Stimulated activated CD4-positive, alpha-beta T cell treated with anti-CD3 and anti-CD28 coated beads, Interleukin-1b, Interleukin-23, amount 100 ng/mL, for 1 hour (primary cell): ENCODE measurements at places on chromosomes 5 and 9.

DNA sequence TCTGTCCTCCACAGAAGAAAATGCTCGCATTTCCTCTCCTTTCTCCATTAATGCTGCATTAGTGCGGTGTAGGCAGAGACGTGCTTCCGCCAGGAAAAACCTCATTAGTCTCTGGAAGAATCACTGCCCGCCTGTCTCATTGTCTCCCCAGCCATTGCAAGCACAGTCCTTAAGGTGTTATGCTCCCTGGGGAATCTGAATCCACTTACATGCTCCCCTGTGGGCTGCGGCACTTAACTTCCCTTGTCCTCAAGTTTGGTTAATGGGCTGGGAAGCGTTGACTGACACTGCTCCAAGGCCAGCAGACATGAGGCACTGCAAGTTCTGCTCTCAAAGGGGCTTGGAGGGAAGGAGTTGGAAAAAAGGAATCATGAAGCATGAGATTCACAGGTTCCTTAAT lies 41.6 kb downstream of the TARS1 start:
- DNase-seq, result no peak

- no peak for DNase-seq
Measured at GRCh38 chr9:105038051-105038450, 110.1 kb upstream of the ABCA1 start.

DNA sequence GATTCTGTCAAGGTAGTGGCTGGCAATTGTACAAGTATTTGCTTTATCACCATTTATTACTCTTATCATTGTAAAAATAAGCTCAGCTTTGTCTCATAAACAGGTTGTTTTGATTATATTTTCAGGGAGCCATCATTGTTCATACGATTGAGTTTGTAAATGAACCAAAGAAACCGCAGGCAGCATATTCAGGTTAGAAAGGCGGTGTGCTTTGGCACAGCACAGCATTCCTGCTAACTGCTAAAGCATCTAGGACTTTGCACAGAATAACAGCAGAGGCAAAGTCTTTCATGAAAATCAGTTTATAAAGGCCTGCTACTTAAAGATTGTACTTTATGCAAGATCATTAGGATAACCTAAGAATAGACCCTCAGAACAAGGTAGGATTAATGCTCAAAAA lies 281.5 kb upstream of the SLC24A2 start:
- DNase-seq, result no peak

DNA sequence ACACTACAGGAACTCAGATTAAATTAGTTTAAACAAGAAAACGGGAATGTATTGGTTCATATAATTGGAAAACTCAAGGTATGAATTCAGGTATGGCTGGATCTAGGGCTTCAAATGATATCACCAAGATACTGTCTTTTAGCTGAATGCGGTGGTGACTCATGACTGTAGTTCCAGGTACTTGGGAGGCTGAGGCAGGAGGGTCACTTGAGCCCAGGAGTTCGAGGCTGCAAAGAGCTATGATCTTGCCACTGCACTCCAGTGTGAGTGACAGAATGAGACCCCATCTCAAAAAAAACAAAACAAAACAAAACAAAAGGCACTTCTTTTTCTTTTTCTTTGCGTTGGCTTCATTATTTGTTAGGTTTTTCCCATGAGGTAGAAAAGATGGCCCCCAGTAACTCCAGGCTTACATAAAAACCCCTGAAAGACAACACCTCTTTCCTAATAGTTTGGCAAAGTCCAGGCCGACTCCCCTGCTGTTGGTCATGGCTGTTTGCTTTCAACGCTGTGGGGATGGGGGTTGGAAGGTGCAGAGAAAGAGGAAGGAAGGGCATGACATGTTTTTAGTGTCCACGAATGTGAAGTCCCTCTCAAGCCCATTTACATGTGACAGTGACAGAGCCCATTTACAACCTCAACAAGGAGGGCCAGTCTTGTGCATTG lies 39.8 kb upstream of the CRB2 start:
- no peak for DNase-seq

DNA sequence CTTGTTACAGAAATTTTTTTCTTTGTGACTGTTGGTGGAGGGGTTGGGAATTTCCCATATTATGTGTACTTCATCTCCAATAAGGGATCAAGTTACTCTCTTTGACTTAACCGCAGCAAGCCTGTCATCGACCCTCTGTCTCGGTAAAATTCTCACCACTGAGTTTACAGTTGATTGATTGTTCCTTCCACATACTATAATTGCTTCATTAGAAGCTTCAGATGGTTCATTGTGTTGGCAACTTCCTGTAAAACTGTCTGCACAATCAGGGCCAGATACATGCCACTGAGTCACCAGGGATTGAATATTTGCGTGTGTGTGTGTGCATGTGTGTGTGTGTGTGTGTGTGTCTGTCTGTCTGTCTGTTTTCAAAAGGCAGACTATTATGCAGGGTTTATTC lies 176.6 kb downstream of the ZNF462 start:
- no peak for DNase-seq

DNA sequence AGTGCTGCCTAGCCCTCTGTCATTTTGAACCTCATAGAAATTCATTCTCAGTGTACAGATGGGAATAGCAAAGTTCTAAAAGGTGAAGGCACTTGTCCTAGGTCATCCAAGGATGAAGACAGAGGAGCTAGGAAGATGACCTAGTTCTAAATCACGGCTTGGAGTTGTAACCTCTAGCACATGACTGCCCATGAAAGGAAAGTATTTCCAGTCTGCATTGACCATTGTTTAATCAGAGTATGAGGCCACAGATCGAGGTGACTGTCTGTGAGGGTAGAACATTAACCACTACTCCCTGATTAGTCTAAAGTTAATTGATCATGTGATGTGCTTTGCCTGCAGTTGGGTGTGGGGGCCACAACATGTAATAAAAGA lies 674 bp upstream of the TNFSF15 start:
- DNase-seq, result no peak

GRCh38 chr5:142716963-142717362 lies 31.1 kb upstream of the FGF1 start:
- no peak for DNase-seq

GRCh38 chr5:143635146-143635752 lies 176.7 kb upstream of the HMHB1 start:
- DNase-seq, result no peak

- peak; percentile 92 for DNase-seq
Measured at GRCh38 chr5:111278858-111279504, 54.8 kb downstream of the CAMK4 start.

GRCh38 chr5:623531-623930 lies 11.4 kb downstream of the CEP72 start:
- no peak for DNase-seq

DNA sequence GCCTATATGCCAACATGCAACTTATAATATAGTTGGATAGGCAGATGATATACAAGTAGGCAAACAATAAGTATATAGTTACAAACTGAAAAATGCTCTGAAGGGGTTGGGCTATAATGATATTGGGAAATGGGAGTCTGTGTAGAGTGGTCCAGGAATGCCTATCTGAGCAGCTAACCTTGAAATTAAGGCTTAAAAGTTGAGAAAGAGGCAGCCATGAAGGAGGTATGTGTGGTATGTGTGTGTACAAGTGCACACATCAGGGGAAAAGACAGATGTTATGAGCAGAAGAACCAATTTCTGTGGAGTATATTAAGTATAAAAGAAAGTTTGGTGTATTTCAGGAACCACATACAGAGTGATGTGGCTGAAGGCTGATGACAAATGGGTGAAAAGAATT lies 154.9 kb upstream of the PAPPA start:
- DNase-seq, result no peak

GRCh38 chr5:110019119-110019518 lies 329.4 kb downstream of the MAN2A1 start:
- DNase-seq, result no peak

DNA sequence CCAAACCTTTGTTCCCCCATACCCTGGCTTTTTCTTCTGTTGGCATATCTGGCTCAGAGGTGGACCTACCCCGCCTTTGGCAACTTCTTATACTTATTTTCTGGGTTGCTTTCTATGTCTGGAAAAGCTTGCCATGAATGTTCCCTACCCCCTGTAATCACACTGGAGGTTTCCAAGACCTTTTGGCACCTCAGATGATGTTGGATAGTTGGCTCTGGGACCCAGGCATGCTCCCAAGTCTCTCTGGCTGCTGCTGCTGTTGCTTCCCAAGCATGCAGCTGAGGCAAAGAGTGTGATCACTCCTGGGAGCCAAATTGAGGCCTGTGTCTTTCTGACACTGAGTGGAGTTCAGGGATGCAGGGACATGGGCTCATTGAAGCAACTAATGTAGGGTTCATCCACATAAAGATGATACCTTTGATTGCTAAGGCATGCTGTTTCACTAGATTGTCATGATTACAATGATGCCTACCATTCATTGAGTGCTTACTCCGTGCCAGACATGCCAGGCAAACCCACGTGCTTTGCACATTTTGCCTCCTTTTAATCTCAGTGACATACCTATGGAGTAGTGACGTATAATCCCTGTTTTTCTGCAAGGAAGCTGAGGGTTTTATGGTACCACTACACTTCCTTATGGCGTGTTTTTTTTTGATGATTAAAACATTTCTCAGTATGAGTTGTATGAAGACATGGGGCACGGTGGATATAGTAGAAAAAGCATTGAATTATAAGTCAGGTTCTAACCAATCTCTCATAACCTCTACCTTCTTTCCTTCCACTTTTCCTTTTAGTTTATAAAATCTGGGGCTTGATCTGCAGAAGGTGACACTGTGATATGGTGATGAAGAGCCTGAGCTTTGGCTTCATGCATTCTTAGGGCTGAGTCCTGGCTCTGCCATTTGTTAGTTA lies 73.1 kb downstream of the ARHGAP26 start:
- DNase-seq, result no peak

GRCh38 chr5:166165596-166165995 lies 2125.8 kb upstream of the WWC1 start:
- DNase-seq, result no peak

GRCh38 chr5:101430551-101430950 lies 527.5 kb upstream of the ST8SIA4 start:
- DNase-seq, result no peak

DNA sequence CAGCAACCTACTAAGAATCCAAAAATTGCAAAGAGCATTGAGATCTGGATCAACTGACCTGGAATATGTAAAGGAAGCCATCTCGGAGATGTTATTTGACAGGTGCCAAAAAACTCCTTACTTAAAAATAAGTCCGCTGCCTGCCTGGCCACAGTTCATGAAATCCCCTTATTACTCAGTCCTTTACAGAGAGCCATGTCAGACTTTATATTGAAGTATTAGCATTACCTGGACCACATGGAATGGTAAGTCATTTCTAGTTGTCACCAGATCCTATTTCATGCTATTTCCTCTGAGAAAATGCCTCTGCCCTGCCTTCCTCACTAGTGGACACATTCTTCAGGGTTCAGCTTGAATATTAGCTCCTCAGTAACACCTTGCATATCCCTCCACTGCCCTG lies 115.7 kb downstream of the DEPDC1B start:
- no peak for DNase-seq

- no peak for DNase-seq
Measured at GRCh38 chr9:19700699-19701098, 88.1 kb downstream of the SLC24A2 start.
